ENCODE measurements at places on chromosomes 2 and 18.

DNA sequence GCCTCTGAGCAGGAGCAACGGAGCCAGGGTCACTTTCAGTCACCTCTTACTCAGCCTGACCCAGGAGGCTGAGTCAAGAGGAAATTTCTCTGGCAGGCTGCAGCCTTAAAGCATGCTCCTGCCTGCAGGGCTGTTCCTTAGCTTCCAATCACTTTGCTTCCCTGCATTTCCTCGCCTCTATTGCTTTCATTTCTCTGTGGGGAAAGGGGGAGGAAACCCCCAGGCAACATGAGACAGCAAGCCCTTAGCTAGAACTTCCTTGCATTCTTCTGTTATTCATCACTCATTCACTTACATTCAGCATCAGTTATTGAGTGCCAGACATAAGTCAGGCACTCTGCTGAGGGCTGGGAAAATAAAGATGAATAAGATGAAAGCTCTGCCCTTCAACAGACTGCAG, 13.0 kb downstream of the XDH start:
- no peak for DNase-seq

GRCh38 chr2:80080957-80081356, 223.6 kb downstream of the LRRTM1 start:
- no peak for DNase-seq

DNA sequence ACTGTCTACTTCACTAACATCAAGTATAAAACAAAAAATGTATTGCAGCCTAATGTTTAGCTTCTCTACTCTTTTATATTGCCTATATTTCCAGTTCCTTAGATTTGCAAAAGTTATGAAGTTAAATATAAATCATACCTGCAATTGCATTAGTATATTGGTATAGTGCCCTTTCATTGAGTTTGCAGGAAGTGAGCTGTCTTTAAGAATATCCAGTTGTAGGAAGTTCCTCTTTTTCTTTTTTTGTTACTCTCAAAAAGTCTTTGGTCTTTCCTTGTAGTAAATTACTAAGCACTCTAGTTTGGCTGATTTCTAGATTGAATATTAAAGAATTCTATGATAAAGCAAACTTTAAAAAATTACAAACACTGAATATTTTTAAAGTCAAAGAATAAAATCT, 71.3 kb upstream of the FN1 start:
- DNase-seq: no peak

DNA sequence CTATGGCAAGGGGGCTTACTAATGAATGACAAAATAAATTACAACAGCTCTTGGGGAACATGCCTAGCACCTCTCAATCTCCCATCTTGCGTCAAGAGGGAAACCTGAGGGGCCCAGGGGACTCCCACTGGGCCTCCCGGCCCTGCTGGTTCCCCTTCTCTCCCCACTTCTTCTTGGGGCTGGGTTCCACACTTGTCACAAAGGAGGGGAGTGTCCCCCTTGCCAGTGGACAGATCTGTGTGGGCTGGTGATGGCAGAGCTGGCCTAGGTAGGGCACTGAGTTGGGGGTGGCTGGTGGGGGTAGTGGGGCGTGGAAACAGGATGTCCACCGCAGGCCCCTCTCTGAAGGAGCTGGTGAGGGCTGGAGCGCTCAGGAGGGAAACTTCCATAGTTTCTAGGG, 184.0 kb upstream of the HAAO start:
- DNase-seq: no peak

GRCh38 chr18:60898111-60898510, 435.1 kb upstream of the CDH20 start:
- no peak for DNase-seq

- no peak for DNase-seq
These were observed 84.2 kb downstream of the ZNF516 start for GRCh38 chr18:76410660-76411417.

GRCh38 chr2:173288561-173288960, 66.1 kb upstream of the CDCA7 start:
- DNase-seq: no peak

GRCh38 chr18:48836231-48836805, 114.4 kb downstream of the SMAD7 start:
- DNase-seq: no peak

GRCh38 chr18:26546875-26547645, 1.3 kb downstream of the KCTD1 start:
- no peak for DNase-seq

DNA sequence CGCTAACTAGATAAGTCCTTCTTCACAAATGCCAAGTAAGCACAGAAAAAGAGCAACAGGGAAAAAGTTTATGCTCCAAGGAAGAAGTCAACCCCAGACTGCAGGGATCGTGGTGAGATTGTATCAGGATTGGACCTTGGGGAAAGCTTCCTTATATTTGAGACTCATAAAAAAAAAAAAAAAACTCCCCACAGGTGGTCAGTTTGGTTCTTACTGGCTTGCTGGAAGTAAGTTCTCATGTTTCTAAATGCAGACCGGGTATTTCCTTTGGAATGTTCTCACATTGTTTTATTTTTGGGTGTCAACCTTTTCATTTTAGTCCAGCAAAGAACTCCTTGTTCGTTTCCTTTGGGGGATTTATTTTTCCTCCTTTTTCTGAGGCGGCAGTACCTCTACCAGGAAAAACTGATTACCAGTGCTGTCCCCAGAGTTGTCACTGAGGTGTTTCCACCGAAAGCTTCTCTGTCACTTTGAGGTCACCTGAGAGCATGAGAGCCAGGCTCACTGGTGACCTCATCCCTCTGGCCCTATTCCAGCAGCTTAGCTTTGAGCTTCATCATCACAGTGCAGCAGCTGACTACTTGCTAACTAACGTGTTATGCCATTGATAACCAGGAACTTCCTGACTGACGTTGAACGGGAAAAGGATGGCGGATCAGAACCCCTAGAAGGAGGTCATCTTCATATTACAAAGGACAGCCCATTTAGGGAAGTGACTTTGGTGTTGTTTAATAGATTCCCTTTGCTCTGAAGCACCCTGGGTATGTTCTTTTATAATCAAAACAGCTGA, 16.8 kb upstream of the ATP8B1 start:
- no peak for DNase-seq

DNA sequence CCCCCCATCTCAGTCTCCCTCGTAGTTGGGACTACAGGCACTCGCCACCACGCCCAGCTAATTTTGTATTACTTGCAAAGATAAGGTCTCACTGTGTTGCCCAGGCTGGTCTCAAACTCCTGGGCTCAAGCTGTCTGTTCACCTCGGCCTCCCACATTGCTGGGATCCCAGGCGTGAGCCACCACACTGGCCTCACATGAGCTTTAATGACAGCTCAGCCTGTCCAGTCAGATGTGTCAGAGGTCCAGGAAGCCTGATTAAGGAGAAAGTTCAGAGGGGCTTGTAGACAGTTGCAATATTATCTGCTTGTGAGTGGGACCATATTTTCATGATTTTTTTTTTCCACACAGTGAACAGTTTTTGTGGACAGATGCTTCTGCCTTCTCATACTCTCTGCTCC, 82.0 kb downstream of the LIMS1 start:
- DNase-seq: no peak

DNA sequence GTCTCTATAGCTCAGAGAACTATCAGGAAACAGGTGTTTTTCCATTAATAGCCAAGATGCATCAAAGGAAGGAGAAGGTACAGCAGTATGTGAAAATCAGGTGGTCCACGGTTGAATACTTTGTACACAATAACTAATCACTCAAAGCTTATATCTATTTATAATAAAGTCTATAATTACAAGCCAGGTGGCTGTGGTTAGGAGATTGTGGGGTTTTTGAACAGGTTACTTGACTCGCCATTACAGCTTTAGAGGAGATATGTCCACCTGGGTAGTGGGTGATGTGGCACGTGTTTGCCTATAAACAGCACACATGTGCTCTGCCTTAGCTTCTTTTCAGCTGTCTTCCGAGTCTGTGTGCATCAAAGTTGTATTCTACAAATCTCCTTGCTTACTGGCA, 892.2 kb upstream of the ZEB2 start:
- DNase-seq: no peak

DNA sequence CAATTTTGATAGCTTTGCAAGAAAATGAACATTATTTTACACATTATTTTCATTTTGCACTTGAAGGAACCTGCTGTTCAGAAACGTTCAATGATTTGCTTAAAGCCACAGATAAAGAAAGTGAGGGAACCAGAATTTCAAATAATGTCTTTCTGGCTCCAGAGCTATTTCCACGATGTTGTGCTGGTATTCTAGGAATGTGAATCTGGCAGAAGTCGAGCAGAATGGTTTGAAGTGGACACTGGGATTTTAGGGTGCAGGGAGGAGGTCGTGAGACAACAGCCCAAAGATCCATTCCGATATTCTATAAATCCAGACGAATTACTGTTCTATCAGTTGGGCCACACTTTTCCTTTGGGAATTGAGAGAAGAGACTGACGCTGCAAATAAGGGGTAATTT, 2.2 kb downstream of the CCDC102B start:
- DNase-seq: no peak

DNA sequence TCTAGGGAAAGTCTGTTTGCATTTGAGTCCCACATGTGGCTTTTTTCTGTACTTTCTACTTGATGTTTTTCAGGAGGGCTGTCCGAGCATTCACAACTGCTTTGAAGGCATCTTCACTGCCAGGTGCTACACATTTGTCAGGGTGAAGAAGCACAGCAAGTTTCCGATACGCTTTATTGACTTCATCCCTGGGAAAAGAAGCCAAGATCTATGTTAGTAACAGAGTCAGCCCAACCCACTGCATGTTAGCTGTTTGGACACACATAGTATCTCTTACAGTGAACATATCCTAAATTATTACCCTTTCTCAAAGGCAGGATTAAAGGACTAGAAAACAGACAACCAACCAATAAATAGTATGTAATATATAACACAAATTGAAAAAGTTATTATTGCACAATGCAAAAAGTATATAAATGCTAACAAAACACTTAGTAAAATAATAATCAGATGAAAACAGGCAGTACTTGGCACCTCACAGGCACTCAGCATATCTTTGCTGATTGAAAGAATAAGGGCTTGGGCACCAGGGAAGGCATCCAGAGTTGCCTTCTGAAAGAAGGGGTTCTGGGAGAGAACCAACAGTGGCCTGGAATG, 24.1 kb downstream of the DNAJC27 start:
- no peak for DNase-seq

DNA sequence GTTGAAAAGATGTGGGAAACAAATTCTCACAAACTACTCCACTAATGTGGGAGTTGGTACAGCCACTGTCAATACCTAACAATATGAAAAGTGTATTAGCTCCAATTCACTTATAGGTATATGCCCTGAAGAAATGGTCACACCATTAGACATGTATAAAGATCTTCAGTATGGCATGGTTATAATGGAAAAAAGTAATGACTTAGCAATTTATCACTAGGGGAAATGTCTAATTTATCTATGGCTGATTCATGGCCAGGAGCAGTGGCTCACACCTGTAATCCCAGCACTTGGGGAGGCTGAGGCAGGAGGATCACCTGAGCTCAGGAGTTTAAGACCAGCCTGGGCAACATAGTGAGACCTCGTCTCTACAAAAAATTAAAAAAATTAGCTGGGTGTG, 52.5 kb downstream of the UGP2 start:
- no peak for DNase-seq

GRCh38 chr18:51767293-51767692, 569.8 kb upstream of the MEX3C start:
- DNase-seq: no peak

GRCh38 chr18:36518839-36519238, 221.3 kb downstream of the FHOD3 start:
- DNase-seq: no peak

GRCh38 chr2:7363906-7364305, 446.7 kb downstream of the RNF144A start:
- no peak for DNase-seq

DNA sequence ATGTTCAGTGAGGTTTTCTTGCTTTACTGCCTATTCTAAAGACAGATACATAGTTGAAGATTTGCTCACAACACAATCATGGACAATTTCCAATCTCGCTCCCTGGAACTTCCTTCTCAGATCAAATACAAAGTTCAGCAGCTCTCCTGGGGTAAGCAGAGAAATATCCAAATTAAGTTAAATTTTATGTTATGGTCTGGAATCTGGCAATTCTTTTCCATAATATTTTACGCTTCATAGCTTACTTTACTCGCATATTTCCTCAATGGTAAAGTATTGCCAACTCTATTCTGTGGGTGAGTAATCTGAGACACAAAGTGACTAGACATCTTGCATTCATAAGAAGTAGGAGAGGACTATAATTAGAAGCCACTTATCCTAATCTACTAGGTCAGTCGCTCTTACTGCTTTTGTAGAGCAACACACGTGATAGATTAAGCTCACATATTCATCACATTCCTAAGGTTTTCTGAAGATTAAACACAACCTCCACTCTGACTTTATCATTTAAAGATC, 529.4 kb downstream of the CCDC85A start:
- no peak for DNase-seq

GRCh38 chr2:40279482-40279881, 172.4 kb downstream of the SLC8A1 start:
- DNase-seq: no peak

- DNase-seq: no peak
These were observed 2.8 kb upstream of the ECEL1 start for GRCh38 chr2:232490221-232491138.

DNA sequence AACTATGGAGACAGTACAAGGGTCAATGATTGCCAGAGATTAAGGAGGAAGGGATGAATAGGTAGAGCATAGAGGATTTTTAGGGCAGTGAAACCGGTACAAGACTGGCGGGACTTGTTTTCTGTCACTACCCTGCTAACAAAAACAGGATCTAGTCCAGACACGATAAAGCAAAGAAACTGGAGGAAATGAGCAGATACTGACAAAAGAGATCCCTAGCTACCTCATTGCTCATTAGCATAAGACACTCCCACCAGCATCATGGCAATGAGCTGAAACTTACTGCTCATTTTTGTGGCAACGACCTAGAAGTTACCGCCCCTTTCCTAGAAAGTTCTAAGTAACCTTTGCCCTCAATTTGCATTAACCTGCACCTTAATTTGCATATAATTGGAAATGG, 131.2 kb downstream of the ETAA1 start:
- no peak for DNase-seq

GRCh38 chr2:10977621-10978020, 65.9 kb downstream of the KCNF1 start:
- DNase-seq: no peak

DNA sequence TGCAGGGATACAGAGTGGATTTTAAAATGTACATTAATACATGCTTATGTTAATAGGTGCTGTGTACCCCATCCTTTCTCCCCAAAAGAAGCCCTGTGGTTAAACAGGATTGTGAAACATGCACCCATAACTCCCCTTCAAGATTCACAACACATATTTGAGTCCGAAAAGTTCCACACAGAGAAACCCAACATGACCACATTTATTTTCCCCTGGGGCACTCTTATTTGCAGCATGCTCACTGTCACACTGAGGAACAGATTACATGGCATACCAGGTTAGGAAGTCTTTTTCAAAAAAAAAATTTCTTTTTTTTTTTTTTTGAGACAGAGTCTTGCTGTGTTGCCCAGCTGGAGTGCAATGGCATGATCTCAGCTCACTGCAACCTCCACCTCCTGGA, 67.7 kb upstream of the COL5A2 start:
- DNase-seq: no peak

DNA sequence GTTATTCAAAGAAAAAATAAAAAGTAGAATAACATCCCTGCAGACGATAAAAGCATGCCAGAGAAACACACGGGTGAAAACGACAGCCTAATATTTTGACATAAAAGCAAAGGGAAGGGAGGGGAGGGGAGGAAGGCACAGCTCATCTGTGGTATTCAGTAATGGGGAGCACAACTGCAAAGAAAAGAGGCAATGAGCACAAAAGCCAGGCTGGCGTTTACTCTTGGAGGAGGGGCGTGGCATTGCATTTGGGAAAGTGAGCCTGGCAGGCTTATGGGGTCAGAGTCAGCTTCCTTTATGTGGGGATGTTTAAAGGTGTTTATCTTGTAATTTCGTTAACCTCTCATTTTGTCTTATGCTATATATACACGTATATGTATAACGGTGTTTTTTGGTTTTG, 53.2 kb downstream of the STEAP3 start:
- no peak for DNase-seq
